ENCODE measurements at places on chromosomes 16 and 17. TPM values are rescaled to one million over a fixed set of nuclear protein-coding genes. Genes with fewer than 3 reads are reported as not detected.

CLEC18B gene
- polyA plus RNA-seq: 6.9 TPM

SULT1A2 gene
- polyA plus RNA-seq: 1.4 TPM

TERF2IP gene
- 228 TPM for polyA plus RNA-seq

CIBAR2 gene
- polyA plus RNA-seq: 3.6 TPM

C16orf74 gene
- 4.8 TPM for polyA plus RNA-seq

AARS1 gene
- 109 TPM for polyA plus RNA-seq

BIRC5 gene
- polyA plus RNA-seq: 23.0 TPM

NFE2L1 gene
- 148 TPM for polyA plus RNA-seq

MRPL58 gene
- polyA plus RNA-seq: 24.5 TPM

TBC1D3L gene
- 17.9 TPM for polyA plus RNA-seq

GRIN2A gene
- polyA plus RNA-seq: 23.8 TPM

PEX12 gene
- polyA plus RNA-seq: 13.3 TPM

KRTAP9-9 gene
- not detected for polyA plus RNA-seq

TLCD1 gene
- 7.6 TPM for polyA plus RNA-seq

SLC4A1 gene
- 4.1 TPM for polyA plus RNA-seq

MT1H gene
- not detected for polyA plus RNA-seq

GRAPL gene
- 3.8 TPM for polyA plus RNA-seq

PIP4K2B gene
- 174 TPM for polyA plus RNA-seq

CTRB2 gene
- polyA plus RNA-seq: 0.24 TPM

CDT1 gene
- polyA plus RNA-seq: 13.9 TPM

PRDM7 gene
- not detected for polyA plus RNA-seq

TEDC2 gene
- polyA plus RNA-seq: 12.0 TPM

KRTAP2-2 gene
- not detected for polyA plus RNA-seq

OR4D1 gene
- 0.17 TPM for polyA plus RNA-seq

SPATA22 gene
- polyA plus RNA-seq: 0.63 TPM

NOL3 gene
- 20.3 TPM for polyA plus RNA-seq

HS3ST3A1 gene
- polyA plus RNA-seq: 4.2 TPM

KRT13 gene
- polyA plus RNA-seq: not detected

ASPA gene
- 6.9 TPM for polyA plus RNA-seq

STARD3 gene
- polyA plus RNA-seq: 76.8 TPM

MT1M gene
- polyA plus RNA-seq: 6.6 TPM

CHAD gene
- 9.2 TPM for polyA plus RNA-seq

IL17C gene
- not detected for polyA plus RNA-seq

UNC45B gene
- polyA plus RNA-seq: 0.24 TPM

TMEM220 gene
- 7.7 TPM for polyA plus RNA-seq

PARN gene
- polyA plus RNA-seq: 24.2 TPM

SLC13A2 gene
- 0.10 TPM for polyA plus RNA-seq

ZNF213 gene
- polyA plus RNA-seq: 30.2 TPM

PMFBP1 gene
- polyA plus RNA-seq: 2.9 TPM

ODAD4 gene
- 7.1 TPM for polyA plus RNA-seq

CLEC3A gene
- polyA plus RNA-seq: 0.49 TPM

ACSM2B gene
- not detected for polyA plus RNA-seq

SMIM5 gene
- polyA plus RNA-seq: 2.7 TPM

ATP2C2 gene
- polyA plus RNA-seq: 4.2 TPM

PRSS33 gene
- polyA plus RNA-seq: 0.24 TPM

PPY gene
- not detected for polyA plus RNA-seq

CRISPLD2 gene
- polyA plus RNA-seq: 3.8 TPM

HBZ gene
- 1.1 TPM for polyA plus RNA-seq

CA7 gene
- polyA plus RNA-seq: 0.86 TPM

Measured in spinal cord (tissue), 10 donors.